HuH-7 (cell line): ENCODE measurements at places on chromosomes 7 and 10.

GRCh38 chr10:112507988-112508387 is 61.0 kb downstream of the VTI1A start:
- no peak for DNase-seq

DNA sequence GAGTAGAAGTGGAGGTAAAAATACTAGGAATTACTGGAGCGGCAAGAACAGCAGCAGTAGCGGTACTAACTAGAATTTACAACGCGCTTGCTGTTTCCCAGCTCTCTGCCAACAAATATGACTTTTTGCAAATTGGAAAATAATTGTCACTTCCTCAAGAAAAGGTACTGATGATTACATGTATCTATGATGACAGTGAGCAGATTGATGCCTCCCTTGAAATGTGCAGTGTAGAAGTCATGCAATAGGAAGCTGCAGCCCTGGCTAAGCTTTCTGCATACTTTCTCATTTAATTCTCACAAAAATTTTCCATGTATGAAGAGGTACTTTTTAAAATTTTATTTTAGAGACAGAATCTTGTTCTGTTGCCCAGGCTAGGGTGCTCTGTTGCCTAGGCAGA is 49.9 kb downstream of the ANK3 start:
- no peak for DNase-seq

- DNase-seq: no peak
These were observed 2.7 kb downstream of the DLX5 start for GRCh38 chr7:97021747-97022490.

GRCh38 chr7:7183061-7183837 is 905 bp downstream of the C1GALT1 start:
- peak; percentile 30 for DNase-seq

DNA sequence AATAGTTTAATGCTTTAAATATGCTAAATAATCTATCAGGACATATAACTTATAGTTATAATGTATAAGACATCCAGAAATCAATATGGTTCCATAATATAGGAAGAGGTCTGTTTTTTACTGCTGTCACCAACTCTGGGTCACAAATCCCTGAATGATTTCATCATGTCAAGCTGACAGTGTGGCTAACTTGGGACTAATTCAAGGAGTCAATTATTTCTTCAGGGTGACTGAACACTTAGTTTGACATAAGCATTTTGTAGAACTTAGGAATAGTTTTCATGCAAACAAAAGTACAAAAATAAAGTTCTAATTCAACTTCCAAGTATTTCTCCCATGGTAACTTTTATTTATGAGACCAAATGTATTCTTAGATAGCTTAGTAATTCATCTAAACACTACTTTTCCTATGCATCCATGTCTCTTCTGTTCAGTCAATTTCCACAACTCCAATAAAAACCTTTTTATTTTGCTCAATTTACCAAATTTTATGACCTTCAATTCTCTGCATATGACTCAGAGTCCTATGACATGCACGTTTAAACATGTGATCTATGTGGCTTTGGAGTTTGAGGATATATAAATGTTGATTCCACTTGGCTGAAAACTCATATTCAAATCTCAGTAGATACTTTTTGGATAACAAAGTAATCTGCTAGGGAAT is 40.3 kb upstream of the GNAT3 start:
- DNase-seq: no peak

DNA sequence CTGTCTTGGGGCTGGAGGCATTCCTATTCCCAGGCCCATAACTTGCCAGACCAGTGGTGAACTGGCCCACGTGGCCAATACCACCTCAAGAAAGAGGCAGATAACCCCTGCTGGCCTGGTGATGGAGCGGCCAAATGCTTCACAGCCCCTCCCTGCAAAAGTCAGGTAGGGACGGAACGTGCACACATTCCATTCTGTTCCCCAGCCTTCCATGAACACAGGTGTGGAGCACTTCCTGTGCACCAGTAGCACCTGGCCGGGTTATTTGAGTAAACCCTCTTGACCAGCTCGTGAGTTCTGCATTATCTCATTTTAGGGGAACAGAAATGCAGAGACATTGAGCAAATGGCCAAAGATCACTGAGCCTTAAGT is 134.4 kb downstream of the SH3PXD2A start:
- DNase-seq: no peak

DNA sequence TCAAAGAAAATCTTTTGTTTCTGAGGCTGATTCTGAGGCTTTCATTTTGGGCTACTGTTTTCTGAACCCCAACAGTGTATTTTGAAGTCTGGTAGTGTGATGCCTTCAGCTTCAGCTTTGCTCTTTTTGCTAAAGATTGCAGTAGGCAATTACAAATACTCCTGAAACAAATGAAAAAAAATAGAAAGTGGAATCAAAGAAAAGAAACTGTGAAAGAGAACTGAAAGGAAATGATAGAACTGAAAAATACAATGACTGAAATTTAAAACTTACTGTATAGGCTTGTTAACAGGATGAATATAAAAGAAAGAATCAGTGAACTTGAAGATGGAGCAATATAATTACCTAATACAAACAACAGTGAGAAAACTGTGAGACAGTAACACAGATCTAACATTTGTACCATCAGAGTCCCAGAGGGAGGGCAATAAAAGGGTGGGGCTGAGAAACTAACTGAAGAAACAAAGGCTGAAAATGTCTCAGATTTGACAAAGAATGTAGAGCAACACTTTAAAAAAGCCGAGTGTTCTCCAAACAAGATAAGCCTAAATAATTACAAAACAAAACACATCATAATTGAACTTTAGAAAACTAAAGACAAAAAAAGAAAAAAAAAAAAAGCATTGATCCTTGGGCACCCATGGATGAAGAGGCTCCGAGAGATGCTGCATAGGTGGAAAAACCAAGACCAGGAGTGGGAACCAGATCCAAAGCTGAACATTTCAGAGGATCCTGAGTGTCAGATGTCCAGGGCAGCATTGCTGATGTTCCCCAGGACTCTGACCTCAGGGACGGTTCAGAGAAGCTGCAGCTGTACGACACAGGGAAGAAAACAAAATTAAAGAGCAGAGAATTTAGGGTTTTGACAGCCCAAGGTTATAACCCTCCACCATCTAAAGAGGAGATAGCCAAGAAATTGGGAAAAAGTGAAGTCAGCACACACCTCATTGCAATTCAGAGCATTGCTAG is 223.2 kb upstream of the IGFBP3 start:
- no peak for DNase-seq

- no peak for DNase-seq
These were observed 96.6 kb downstream of the PTPRE start for GRCh38 chr10:128003521-128003920.

DNA sequence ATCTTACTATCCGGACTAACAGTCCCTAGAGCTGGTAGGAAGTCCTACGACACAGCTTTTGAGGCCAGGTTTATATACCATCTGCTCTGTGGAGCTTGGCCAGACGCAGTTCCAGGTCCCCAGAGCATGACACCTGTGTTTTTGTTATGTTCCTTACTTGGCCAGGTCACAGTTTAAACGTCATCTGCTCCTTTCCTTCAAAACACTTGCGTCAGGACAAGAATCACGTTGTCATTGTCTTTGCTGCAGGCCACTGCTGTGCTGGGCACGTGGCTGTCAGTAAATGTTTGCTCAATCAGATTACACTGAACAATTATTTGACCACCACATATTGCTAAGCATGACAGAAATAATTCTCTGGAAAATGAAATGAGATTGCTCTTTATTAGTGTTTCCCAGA is 23.9 kb downstream of the SLC18A2 start:
- DNase-seq: no peak

- no peak for DNase-seq
These were observed 17.0 kb upstream of the TIAL1 start for GRCh38 chr10:119613741-119614140.

- no peak for DNase-seq
These were observed 399.5 kb downstream of the RPS24 start for GRCh38 chr10:78433076-78433595.

- DNase-seq: no peak
These were observed 212.6 kb upstream of the HABP2 start for GRCh38 chr10:113340282-113340681.

- no peak for DNase-seq
These were observed 13.0 kb upstream of the CHST15 start for GRCh38 chr10:124106241-124106879.

GRCh38 chr10:68301790-68302502 is 29.9 kb upstream of the HNRNPH3 start:
- peak; percentile 11 for DNase-seq
